D341Med (cell line): ENCODE measurements at places on chromosomes 3 and 15.

GRCh38 chr3:54905261-54905888, 22.5 kb downstream of the LRTM1 start:
- no peak for DNase-seq

- no peak for DNase-seq
Observed at GRCh38 chr3:18233987-18234716, 191.0 kb downstream of the SATB1 start.

GRCh38 chr3:145089337-145089736, 1071.6 kb downstream of the PLOD2 start:
- DNase-seq: no peak

DNA sequence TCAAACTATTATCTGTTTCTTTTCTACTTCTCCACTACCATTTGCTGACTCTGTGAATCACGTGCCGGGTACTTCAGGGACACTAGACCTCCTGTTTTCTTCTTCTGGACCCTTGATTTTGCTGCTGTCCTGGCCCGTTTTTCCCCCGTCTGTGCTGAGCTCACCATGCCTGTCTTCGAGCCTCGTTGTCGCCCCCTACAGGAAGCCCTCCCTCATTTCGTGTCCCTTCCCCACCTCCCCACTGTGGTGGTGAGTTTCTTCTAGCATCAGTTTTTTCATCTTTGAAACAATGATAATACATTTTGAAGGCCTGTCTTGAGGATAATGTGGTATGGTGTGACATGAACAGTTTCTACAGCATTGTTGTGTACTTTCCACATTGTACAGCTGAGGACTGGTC, 12.8 kb downstream of the GABRG3 start:
- no peak for DNase-seq

DNA sequence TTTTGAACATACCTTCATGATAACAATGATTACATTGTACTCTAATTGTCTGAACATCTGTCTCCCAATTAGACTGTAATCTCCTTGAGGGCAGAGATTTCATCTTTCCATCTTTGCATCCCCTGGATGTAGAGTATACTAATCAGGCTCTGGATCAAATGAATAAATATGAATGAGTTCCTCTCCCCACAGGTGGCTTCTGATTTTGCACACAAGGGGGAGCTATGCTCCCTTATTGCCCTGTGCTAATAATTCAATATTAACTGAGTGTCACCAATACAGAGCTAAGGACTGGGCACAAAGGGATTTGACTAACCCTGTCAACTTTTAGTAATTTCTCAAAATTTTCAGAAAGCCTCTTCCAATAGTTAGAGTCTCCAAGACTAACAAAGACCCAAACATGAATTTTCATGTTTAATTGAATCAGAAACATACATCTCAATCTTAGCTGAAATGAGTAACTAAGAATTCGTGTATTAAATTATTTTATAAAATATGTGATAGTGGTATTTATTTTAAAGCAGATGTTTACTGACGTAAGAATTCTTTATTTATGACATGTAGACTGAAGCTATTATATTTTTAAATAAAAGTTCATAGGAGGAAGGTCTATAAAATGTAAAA, 3.0 kb downstream of the DUOXA1 start:
- peak; percentile 59 for DNase-seq

DNA sequence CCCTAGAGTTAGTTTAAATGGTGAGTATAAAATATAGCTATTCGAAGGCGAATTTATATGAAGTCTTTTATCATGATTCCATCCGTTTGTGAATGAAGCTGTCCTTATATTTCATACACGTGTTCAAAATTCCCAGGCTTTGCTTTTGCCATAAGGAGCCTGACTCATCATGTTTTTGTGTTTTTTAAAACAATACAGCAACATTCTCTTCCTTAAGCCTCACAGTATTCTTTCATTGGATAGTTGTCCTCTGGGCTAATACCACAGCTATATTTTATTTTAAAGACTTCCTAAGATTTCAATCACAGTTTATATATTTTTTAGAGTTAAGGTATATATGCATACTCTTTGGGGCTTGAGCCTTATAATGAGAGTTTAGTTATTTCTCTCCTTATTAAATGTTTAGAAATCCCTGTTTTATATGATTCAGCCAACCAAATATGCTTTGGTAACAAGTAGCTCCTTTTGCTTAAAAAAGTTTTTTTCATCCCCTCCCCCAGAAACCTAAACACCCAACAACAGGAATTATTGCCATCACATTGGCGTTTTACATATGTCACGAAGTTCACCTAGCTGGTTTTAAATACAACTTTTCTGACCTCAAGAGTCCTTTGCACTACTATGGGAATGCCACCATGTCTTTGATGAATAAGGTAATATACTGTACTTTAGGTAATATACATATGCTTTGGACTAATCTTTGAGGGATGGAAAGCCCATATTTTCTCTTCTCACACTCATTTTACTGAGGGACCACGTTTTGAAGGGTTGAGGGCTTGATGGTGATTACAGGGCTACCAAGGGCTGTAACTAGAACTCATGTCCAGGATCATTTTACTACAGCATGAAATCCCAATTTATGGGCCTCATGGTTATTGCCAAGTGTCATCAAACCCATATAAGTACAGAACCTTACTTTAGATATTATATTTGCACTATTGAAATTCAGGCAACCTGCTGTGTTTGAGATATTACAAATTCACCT, 28.5 kb downstream of the ST3GAL6 start:
- no peak for DNase-seq

- no peak for DNase-seq
Observed at GRCh38 chr3:171516765-171517164, 56.6 kb upstream of the TNIK start.

DNA sequence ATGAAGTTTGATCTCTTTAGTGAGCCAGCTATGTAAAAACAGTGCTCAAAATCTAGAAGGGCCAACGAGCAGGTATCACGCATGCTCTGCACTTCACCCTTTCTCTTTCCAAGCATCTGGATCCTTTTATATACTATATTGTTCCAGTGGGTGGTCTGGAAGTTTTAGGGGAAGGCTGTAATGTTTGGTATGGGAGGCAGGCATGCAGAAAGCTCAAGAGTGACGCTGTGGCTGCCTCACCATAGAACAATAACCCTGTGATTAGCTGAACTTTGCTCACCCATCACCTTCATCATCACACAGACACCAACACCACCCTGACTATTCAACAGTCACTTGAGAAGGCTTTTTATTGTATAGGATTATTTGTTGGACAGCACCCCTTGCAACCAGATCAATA, 81.6 kb downstream of the FBN1 start:
- DNase-seq: no peak

GRCh38 chr3:177778633-177779032, 581.4 kb upstream of the TBL1XR1 start:
- DNase-seq: no peak

DNA sequence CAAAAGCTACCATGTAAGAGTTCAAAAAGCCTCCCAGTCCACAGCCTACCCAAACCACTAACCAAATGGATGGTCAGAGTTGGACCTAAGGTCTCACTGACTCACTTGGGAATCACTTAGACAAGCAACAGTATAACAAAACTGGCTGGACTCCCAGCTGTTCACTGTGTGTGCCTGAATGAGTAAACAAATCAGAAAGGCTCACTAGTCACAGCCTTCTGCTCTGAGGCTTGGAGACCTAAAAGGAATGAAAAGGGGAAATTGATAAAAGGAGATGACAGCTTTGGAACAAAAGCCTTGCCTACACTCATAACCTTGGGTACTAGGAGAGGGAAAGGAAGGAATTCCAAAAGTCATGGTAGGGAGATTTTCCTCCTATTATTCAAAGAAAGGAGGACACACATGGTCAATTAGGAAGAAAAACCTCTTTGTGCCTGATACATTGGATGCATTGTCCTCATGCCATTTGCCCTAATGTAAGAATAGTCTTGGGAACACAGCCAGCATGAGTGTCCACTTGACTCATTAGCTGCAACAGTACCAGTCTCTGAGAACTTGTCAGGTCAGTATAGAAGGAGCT, 92.3 kb downstream of the FRMD5 start:
- DNase-seq: no peak

DNA sequence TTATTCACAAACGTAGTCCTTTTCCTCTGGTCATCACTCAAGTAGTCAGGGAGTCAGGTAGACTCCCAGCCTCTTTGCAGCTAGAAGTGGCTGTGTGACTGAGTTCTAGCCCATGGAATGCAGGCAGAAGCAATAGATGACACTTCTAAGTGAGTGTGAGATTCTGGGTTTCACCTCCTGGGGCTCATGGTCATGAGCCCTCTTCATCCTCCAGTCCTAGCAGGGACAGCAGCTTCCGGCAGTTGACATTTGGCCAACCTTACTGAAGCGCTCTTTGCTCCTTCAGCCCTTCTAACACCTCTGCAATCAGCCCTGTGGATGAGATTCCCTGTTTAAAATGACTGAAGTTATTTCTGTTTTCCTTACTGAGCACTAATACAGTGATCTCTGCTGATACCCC, 21.8 kb downstream of the SLC12A8 start:
- DNase-seq: no peak

DNA sequence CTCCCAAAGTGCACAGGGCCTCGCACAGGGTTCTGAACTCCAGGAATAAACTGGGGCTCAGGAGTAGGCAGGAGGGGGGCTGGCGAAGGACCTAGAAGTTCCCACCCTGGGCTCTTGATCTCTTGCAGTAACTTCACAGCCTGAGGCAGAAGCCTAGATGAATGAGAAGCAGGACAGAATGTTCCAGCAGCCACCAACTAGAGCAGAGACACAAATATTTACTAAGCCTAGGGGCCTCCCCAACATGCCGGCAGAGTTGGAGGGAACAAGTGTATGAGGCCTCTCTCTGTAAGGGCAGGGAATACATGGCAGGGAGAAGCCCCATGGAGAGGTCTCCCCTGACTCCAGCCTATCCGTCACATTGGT, 25.3 kb upstream of the C15orf39 start:
- DNase-seq: no peak

GRCh38 chr15:78077053-78077870, at the start of gene TBC1D2B:
TSS of gene TBC1D2B (minus strand) at chr15:78077711. CDS start at chr15:78077652, 59 bp downstream.
- DNase-seq: peak; percentile 94

DNA sequence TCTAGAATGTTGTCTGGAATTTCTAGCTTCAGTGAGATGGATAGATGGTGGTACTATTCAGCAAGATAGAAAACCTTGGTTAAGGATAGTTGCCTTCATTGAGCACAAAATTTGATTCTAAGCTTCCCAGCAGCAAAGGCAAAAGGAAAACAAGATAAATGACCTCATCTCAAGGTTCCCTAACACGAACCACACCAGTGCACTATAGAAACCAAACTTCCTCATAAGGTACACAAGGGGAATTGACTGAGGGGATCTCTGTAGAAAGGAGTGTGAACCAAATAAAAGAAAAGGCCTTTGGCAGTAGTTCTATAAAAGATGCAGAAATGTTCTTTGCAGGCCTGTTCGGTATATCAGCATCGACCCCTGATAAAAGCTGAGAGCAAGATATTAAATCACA, 288.9 kb downstream of the SHQ1 start:
- DNase-seq: no peak

GRCh38 chr15:83283138-83283812, 1.2 kb downstream of the BNC1 start:
- DNase-seq: peak; percentile 66

- DNase-seq: no peak
Observed at GRCh38 chr15:28960979-28961378, 75.2 kb downstream of the APBA2 start.
